Endodermal cell (in vitro differentiated cells): ENCODE measurements at places on chromosomes 3 and 15. TPM values are rescaled to one million over a fixed set of nuclear protein-coding genes. Genes with fewer than 3 reads are reported as not detected.

DNA sequence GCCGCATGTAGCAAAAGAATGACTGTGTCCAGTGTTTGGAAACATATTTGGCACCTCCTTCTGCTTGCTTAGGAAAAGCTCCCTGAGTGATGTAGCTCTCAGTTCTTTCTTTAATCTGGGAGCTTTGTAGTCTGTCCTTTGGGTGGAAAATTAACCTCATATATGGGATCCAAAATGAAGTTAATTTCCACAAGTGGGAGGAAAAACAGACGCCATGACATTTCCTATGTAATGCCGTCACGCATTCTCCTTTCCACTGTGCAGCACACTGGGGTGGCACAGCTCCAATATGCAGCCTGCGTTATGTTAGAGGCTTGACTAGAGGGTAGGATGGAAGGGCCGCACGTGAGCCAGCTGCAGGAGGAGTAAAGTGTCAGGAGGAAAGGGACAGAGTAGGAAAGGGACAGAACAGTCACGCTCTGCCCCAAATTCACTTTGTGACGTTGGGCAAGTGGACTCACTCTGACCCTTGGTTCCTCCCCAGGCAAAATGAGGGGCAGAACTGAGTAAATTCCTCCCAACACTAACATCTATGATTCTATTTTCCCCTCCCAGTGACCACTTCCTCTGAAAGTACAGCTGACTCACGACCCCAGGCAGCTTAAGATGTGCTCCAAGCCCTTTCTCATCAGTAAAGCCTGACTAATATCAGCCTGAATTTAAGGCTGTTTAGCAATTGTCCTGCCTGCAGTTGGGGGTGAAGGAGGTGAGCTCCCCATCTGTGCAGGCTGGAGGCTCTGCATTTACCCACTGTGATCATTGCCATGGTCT lies 176.5 kb upstream of the PFN2 start:
- DNase-seq: no peak

DNA sequence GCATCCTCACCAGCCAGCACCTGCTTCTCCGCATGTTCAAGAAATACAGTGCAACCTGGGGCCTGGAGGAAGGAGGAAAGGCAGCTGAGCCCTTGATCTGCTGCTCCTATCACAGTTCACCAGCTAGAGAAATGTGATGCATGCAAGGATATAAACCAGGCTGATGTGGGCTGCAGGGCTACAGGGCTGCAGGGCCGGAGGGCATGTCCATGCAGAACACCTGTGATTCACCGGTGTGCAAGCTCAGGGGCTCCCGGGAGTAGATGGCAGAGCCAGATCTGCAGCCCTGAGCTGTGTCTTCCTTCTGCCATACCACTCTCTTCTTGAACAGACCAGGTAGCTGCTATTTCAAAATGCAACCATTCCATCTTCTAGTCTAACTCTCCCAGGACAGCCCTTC lies 84.9 kb downstream of the HMG20A start:
- no peak for DNase-seq

DNA sequence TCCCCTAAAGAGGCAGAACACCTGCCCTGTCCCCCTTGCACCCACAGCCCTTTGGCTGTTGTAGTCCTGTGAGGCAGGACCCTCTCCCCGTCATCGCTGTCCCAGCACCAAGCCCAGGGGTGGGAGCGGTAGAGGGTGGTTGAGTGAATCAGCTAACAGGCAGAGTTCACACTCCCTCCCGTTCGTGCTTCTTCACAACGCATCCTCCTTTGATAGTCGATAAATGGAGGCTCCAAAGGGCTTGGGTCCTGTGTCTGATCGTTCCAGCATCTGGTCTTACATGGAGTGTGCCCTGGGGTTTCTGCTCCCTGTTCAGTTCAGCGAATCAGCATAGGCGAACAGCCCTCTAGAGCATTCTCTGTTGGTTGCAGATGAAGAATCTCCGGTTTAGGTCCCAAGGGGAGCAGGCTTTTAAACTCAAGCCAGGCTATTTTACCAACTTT lies 820 bp upstream of the HMCES start:
- peak; percentile 64 for DNase-seq

DNA sequence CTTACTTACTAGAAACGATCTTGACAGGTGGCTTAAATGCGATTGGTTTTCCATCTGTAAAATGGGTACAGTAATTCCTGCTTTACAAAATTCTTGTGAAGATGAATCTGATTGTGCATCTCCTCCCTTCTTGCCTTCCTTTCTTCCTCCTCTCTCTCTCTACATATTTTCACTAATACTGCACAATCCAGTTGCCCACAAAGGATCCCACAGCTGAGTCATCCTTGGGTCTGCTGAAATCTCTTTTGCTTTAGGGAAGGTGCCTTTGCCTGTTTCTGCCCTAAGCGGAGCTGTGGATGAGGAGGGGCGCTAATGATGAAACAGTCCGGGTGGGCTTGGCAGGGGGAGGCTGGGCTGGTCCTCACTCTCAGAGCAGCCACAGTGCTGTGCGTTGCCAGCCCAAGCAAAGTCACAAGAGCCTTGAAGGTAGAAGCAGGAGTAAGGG lies 46.1 kb downstream of the AMOTL2 start:
- DNase-seq: peak; percentile 65

DNA sequence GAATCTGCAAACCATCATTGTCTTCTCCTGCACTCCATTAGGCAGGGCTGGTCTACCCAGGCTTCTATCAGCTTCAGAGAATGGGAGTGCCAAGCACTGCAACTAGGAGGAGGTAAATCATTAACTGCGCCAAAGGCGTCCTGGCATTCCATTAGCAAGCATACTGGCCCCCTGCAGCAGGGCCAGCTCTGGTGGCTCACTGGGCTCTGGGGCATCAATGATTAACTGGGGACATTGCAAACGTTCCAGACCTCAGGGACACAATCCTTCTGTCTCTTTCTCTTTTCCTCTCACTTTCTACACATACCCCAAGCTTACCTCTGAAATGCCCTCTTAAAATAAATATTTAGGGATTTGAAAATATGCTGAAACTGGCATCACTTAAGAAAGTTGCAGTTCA lies 129.0 kb downstream of the MYLK start:
- peak; percentile 79 for DNase-seq

DNA sequence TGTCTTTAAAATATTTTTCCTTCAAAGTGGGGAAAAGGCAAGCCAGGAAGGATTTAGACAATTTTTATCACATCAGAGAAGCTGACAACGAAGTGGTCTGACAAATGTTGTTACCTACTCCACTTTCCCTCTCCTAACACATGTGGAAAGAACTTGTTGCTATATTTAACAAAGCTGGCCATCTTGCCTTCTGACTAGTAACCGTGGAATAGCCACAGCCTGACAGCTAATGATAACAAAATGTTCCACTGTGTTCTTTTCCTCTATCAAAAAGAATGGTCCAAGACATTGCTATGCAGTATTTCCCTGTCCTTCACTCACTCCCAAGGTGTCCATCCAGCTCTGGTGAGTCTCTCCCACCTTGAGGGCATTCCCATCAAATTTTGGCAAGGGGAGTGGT lies 481.4 kb upstream of the THBS1 start:
- DNase-seq: no peak

The GOLGA6L7 gene
- total RNA-seq: 0.15 TPM in 1 of 2 replicates, not detected in the other
